Lower lobe of right lung (tissue), 2 donors: ENCODE measurements at places on chromosomes 13 and 19. TPM values are rescaled to one million over a fixed set of nuclear protein-coding genes. Genes with fewer than 3 reads are reported as not detected.

Gene VSTM1
- total RNA-seq = 1.7 TPM

Gene ZNF420
- total RNA-seq = 9.1 TPM

Gene ZNF541
- total RNA-seq = 0.89 TPM

Gene RASGRP4
- total RNA-seq = 13.5 TPM

Gene PDX1
- total RNA-seq = not detected

Gene SLAIN1
- 16.4 TPM for total RNA-seq

Gene DENND1C
- 15.1 TPM for total RNA-seq

Gene CIRBP
- 352 TPM for total RNA-seq

Gene GFY
- total RNA-seq = not detected

Gene OR10H1
- total RNA-seq = not detected

Gene ADGRE2
- total RNA-seq = 19.9 TPM

Gene CDC42EP5
- 25.5 TPM for total RNA-seq

Gene CKM
- 0.24 TPM for total RNA-seq

Gene TTC9B
- total RNA-seq = not detected

Gene CEACAM4
- 5.6 TPM for total RNA-seq

Gene ERVV-1
- total RNA-seq = not detected

Gene PAK4
- 73.0 TPM for total RNA-seq

Gene DCLK1
- total RNA-seq = 10.4 TPM

Gene NEK5
- 4.1 TPM for total RNA-seq

Gene FGF22
- total RNA-seq = 0.65 TPM

Gene ANGPTL8
- not detected for total RNA-seq

Gene ZNF540
- total RNA-seq = 4.6 TPM

Gene PPM1N
- total RNA-seq = 1.8 TPM

Gene LYPD3
- 0.74 TPM for total RNA-seq

Gene ABCA7
- total RNA-seq = 53.3 TPM

Gene CASP14
- not detected for total RNA-seq

Gene ZNF729
- not detected for total RNA-seq

Gene SCGB2B2
- total RNA-seq = 1.5 TPM

Gene ARHGEF1
- total RNA-seq = 206 TPM

Gene POMP
- total RNA-seq = 58.7 TPM

Gene ZNF433
- total RNA-seq = 5.1 TPM

Gene PLK5
- total RNA-seq = not detected

Gene KIR3DL1
- total RNA-seq = 0.71 TPM

Gene IGSF23
- not detected for total RNA-seq

Gene PRX
- 51.5 TPM for total RNA-seq

Gene FBXO17
- total RNA-seq = 10.5 TPM

Gene PLEKHG2
- total RNA-seq = 24.7 TPM

Gene PCDH20
- total RNA-seq = 5.7 TPM

Gene RGL3
- total RNA-seq = 55.8 TPM

Gene SMIM44
- total RNA-seq = not detected

Gene ANKLE1
- 0.92 TPM for total RNA-seq

Gene TEX26
- total RNA-seq = 0.27 TPM

Gene RUVBL2
- total RNA-seq = 45.3 TPM

Gene GCDH
- 23.9 TPM for total RNA-seq

Gene SERP2
- total RNA-seq = 3.7 TPM

Gene ZNF135
- total RNA-seq = 3.6 TPM

Gene PSG3
- total RNA-seq = not detected

Gene TUBA3C
- not detected for total RNA-seq

Gene MCF2L
- 42.4 TPM for total RNA-seq

Gene ZNF98
- not detected for total RNA-seq

Gene A1BG
- 14.0 TPM for total RNA-seq

Gene SIGLEC11
- total RNA-seq = 7.7 TPM

Gene CABP5
- total RNA-seq = not detected

Gene CBY2
- not detected for total RNA-seq

Gene LGALS7
- total RNA-seq = not detected

Gene PPP2R1A
- total RNA-seq = 154 TPM

Gene ADAT3
- 6.2 TPM for total RNA-seq

Gene PCSK4
- 7.4 TPM for total RNA-seq

Gene MBD3L2
- not detected for total RNA-seq
